ENCODE measurements at places on chromosomes 16 and 17.

DNA sequence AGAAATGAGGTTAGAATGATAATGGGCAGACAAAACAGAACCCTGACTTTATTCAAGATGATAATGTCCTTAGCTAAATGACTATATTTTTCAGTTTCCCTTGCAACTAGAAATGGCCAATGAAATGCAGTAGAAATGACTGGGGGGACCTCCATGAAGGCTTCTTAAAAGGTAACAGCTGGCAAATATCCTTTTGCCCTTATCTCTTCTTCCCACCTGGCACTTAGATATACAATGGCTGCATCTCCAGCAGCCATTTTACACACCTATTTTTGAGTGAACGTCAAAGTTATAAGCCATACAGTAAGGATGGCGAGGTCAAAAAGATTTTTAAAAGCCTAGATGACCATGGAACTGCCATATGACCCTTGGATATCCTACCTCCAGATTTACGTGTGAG lies 39.9 kb downstream of the USP32 start:
- no peak for DNase-seq

DNA sequence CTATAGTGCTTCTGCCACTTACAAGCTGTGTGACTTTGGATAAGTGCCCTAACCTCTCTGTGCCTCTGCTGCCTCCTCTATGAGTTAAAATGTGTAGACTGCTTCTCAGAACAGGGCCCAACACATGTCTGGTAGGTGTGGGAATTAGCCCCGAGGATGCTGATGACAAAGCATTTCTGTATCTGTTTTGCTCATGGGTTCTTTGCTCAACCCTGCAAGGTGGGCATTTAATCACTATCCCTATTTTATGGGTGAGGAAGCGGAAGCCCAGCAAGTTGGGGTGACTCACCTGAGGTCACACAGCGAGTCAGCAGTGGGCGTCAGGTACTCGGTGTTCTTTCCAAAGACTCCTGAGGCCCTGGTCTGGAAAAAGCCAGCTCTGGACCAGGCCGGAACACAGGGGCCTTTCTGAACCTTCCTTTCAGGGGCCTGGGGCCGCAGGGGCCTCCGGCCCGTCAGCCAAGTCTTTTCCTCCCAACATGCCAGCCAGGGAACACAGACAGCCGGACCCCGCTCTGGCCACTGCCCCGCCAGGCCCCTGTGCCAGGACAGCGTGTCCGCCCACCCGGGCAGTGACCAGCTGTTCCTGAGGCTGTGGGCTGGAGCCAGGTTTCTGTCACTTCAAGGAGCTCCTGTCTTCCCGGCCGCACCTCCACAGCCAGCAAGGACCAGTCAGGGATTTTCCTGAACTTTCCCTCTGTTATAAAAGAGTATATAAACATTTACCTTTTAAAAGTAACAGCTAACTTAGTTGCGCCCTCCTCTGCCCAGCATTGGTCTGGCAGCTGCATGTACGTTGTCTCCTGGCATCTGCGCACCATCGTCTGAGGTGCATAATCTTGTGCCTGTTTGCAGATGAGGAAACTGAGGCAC lies 62.5 kb downstream of the SREBF1 start:
- DNase-seq: no peak

- DNase-seq: no peak
Measured at GRCh38 chr16:79847569-79847968, 247.0 kb upstream of the MAF start.

DNA sequence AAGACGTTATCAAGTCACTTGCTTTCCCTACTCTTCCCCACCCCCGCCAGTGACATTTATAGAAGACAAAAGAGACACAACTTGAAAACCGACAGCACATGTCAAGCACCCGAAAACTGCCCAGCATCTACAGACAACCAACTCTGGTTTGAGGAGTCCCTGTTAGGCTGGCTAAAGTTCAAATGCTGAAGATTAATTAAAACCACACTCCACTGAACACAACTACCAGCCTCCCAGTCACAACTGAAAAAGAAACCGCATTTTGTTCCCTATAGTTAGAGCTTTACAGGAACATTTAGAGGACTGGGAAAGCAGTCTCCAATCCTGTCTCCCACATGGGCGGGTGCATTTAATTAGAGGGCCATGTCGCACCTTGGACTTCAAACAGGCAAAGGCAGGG lies 73.0 kb upstream of the COX10 start:
- no peak for DNase-seq

DNA sequence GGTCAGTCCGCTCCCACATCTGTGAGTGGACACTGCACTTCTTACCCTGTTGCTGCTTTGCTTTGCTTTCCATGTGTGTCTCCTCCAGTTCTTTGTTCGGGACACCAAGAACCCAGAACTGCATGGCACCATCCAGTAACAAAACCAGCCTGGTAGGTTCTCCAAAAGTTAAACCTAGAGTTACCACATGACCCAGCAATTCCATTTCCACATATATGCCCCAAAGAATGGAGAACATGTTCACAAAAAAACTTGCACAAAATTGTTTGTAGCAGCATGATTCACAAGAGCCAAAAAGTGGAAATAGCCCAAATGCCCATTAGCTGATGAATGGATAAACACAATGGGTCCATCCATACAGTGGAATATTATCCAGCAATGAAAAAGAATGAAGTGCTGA lies 10.3 kb upstream of the CCL22 start:
- DNase-seq: no peak

- no peak for DNase-seq
Measured at GRCh38 chr17:31251105-31251969, 45.7 kb downstream of the OMG start.

DNA sequence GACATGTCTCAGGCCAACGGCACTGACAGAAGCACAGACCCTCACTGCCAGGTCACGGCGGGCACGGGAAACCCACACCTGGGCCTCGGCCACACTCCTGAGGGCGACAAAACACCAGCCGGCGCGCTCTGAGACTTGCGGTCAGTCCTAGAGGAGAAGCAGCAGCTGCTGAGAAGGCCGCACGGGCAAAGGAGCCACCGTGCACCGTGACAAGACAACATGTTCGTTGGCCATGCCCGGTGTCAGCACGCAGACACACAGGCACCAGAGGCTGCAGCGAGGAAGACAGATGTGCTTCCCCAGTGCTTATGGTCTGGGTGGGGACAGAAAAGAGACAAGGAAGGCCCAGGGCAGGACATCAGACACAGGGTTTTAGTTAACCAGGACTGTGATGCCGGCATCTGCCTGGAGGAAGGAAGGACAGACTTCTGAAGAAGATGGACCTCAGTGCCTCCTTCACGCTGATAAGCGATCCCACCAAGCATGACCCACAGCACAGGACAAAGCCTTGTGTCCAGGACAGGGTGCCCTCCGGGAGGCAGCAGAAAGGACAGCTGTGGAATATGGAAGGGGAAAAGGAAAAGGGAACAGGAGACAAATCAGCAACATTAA lies 84.0 kb downstream of the ANKRD11 start:
- DNase-seq: no peak

DNA sequence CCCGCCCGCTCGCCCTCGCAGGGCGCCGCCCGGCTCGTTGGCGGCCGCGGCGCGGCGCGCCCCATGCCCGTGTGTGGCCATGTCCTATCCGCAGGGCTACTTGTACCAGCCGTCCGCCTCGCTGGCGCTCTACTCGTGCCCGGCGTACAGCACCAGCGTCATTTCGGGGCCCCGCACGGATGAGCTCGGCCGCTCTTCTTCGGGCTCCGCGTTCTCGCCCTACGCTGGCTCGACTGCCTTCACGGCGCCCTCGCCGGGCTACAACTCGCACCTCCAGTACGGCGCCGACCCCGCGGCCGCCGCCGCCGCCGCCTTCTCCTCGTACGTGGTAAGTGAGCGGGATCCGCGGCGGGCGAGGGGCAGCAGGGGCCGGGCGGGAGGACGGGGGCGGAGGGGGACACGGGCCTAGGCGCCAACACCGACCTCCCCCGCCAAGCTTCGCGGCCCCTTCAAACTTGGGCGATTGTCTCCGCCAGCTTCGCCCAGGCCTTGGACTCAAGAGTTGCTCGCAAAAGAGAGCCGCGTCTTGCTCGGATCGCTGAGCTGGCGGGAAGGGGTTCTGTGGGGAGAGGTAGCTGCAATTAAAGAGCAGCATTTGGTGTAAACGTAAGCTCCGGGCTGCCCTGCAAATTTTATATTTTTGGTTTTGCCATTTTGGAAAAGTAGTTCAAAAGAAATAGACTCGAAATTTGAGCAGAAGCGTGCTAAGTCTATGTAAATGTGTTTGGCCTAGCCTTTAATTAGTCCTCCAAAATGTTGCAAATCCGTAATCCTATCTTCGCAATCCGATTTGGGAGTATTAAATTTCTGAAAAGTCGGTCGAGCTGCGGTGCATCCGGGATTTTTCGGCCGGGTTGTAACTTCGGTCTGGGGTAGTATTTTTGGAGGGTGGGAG lies 702 bp downstream of the IRX5 start:
- no peak for DNase-seq

GRCh38 chr17:8016632-8017424 lies 14.4 kb downstream of the GUCY2D start:
- DNase-seq: no peak

GRCh38 chr17:81514489-81514738 lies 1.8 kb upstream of the ACTG1 start:
- no peak for DNase-seq

DNA sequence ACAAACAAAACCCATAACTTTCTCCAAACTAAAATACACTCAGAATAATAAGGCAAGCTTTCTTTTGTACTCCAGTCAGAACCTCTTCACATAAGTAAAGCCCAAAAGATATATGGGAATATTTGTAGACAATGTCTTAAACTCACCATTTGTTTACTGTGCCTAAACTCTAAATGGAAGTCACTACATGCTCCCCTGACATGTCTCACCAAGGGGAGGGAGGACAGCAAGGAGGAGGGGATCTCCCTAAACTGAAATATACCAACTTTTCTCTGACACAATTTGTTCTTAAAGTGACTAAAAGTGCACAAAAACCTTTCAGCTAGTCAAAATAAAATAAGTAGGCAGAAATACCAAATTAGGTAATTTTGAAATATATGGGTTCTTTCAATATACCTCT lies 38.5 kb downstream of the GRB7 start:
- no peak for DNase-seq

All from stimulated activated CD8-positive, alpha-beta memory T cell treated with anti-CD3 and anti-CD28 coated beads, Interleukin-2, amount 100 ng/mL, for 1 hour (primary cell).